Fibroblast of mammary gland (primary cell): ENCODE measurements at places on chromosomes 5 and 9.
A peak's percentile ranks its signal among the peaks of the same experiment; 100 is the strongest.

DNA sequence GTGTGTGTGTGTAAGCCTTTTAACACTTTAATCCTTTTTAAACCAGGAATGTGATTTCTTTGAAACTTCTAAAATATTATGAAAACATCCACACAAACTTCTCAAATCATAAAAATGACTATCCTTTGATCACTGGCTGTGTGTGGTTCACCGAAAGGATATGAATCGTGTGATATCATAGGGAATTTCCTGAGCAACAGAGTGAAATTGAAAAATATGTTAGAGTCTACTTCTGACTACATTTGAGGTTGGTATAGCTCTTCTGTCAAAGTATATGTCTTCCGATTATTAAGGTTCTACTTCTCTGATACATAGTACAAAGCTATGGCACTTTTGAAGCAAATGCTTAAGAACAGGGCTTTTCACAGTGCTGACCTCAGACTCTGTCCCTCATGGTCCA lies 40.3 kb downstream of the RGMB start:
- no peak for DNase-seq

DNA sequence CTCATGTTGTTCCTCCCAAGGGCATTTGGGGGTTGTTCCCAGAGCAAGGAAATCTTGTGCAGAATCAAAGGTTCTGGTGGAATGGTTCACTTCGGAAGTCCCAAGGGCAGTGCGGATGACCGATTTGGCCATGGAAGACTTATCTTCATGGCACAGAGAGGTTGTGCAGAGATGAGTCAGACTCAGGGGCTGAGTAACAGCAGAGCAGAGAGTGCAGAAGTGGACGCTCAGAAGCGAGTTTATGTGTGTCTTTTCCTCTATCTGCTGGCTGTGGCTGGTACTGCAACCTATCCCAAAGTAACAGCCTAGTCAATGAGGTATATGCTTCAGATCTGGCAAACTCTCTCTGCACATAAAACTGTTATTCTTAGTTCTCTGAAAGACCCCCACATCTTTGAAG lies 118.1 kb downstream of the DPYSL3 start:
- peak; percentile 96 for DNase-seq

DNA sequence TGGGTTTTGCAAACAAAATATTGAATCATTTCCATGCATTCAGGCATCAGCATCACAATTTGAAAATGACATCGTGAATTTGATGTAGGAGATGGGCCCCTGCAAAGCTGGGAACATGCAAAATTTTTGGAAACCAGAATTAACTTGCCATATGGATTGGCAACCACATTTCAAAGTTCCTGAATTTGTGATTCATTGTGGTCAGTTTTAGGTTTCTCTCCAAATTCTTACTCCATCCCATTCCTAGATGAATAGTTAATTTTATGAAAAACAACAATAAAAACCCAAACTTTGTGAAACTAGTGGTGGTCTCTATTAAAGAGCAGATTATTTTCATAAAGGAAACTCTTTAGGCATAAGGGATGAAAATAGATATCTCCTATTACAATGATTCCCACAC lies 107.8 kb upstream of the SLIT3 start:
- peak; percentile 69 for DNase-seq

DNA sequence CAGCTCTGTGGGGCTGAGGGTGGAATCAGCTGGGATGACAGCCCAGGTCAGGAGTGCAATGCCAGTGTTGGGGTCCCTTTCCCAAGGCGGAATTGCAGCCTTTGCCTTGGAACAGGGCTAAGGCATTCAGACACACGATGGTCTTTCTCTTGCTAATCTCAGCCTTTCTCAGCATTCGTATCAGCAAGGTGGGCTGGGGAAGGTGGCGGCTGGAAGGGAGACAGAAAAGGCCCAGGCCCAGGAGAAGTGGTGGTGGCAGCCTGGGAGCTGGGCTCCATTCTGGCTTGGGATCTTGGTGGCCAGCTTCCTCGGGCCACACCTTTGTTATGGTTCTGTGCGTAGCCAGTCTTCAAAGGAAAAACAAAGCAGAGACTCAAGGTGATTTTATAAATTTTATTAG lies 1.1 kb upstream of the ARHGEF28 start:
- no peak for DNase-seq

DNA sequence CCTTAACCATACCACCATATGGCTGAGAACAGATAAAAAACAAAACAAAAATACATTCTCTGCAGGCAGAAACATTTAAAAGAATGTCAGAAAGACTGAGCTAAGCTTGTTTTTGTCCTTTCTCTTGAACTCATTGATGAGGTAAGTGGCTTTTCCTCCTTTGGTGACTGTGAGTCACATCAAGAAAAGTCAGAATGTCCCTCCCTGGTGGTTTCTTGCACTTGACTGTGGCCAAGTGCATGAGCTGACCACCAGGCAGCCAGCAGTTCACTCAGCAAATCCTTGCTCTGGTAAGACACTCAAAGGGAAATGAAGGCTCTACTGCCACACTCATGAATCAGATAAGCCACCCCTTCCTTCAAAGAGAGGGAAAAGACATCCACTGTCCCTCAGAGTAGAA lies 970.9 kb downstream of the TAF11L14 start:
- no peak for DNase-seq

DNA sequence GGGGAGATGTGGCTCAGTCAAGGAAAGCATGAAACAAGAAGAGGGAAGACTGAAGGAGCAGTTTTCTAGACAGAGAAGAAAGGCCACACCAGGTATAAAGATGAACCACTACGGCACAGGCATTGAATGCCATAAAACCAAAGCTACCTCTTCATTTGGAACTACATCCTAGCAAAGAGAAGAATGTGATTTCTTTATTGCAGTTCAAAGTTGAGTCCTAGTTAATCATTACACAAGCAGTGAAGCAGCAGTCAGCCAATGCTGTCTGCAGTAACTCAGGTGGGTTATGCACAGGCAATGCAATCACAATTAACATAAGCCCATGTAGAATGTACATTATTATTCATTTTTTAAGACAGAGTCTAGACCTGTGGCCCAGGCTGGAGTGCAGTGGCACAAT lies 21.7 kb upstream of the PCAT7 start:
- DNase-seq, result no peak

GRCh38 chr5:108672639-108673038 lies 75.1 kb upstream of the FER start:
- no peak for DNase-seq

GRCh38 chr9:134299883-134300282 lies 26.4 kb upstream of the RXRA start:
- DNase-seq, result no peak

GRCh38 chr5:152994033-152994680 lies 496.3 kb upstream of the GRIA1 start:
- DNase-seq, result no peak

- no peak for DNase-seq
Measured at GRCh38 chr5:178236679-178237078, 4.1 kb upstream of the PHYKPL start.

- DNase-seq, result peak; percentile 7
Measured at GRCh38 chr5:119527351-119527750, 75.1 kb downstream of the HSD17B4 start.

- no peak for DNase-seq
Measured at GRCh38 chr9:87435189-87435880, 62.3 kb upstream of the DAPK1 start.

DNA sequence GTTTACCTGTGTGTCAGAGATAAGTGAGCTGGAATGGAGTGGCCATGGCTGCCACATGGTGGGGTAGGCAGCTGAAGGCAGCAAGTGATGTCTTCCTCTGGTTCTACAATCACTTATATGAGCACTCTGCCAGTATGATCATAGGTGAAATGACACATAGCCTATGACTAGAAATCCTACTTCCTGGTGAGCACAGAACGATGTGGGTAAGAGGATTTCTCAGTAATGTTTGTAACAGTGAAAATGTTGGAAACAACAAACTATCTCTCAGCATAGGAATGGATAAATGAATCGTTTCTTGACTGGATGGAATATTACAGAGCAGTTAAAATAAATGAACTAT lies 187.0 kb upstream of the S1PR3 start:
- DNase-seq, result peak; percentile 78

DNA sequence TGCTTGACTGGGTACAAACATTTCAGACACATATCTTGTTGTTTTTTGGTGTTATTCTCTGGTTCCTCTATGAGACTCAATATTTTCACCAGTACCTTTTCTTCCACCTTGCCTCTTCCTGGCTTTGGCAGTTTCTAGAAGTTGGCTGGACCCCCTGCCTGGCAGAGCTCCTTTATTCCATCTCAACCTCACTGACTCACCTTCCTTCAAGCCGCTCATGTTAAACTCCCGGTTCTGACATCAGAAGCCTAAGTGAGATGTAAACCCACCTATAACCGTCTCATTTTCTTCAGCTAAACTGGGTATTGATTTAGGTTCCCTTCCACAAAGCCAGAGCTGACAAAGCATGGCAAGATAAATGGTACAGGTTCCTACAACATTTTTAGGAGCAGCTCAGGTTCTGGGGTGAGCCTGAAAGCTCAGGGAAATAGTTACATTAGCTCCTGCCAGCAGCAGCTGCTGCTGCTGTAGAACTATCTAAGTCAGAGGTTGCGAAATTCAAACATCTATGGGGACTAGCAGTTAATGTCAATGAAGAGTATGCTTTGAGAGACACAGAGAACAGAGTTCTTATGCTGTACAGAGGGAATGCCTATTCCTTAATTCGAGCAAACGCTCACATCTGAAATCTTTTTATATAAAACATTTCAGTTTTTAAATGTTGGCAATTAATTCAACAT lies 197.1 kb upstream of the NR3C1 start:
- peak; percentile 64 for DNase-seq

- no peak for DNase-seq
Measured at GRCh38 chr5:122480146-122480545, 168.1 kb downstream of the SNCAIP start.

- DNase-seq, result no peak
Measured at GRCh38 chr5:63128018-63128417, 549.4 kb downstream of the LRRC70 start.

DNA sequence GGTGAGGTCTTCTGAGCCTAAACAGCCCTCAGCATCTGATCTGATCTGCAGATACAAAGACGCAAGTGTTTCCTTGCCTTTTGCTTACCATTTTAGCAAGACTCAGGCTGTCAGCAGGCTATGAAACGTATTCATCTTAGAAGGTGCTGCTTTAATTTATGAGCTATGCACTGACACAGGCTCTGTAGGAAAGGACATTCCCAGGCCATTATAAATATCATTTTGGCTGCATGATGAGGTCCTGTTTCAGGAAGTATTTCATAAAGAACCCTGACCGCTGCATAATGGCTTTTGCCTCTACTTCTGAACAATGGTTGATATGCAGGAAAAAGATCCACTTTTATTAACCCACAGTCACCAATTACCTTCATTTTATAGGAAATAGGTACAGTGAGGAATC lies 98.4 kb upstream of the CAST start:
- DNase-seq, result peak; percentile 15

GRCh38 chr9:113737517-113738271 lies 138.4 kb upstream of the ZNF618 start:
- peak; percentile 67 for DNase-seq

DNA sequence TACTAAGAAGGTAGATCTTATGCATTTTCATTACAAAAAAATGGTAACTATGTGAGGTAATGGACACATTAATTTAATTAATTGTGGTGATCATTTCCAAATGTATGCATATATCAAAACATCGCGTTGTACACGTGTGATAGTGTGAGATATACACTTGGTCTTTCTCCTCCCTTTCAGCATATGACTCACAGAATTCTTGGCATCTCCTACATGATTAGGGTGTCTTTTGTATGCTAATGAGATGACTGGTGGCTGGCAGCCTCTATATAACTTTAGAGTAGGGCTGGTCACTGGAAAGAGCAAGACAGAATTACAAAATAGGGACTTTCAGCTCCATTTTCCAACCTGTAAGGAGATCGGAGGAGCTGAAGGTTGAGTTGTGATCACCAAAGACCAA lies 1167.6 kb downstream of the CDH12 start:
- peak; percentile 65 for DNase-seq

GRCh38 chr5:72093824-72094223 lies 13.5 kb upstream of the MAP1B start:
- no peak for DNase-seq

DNA sequence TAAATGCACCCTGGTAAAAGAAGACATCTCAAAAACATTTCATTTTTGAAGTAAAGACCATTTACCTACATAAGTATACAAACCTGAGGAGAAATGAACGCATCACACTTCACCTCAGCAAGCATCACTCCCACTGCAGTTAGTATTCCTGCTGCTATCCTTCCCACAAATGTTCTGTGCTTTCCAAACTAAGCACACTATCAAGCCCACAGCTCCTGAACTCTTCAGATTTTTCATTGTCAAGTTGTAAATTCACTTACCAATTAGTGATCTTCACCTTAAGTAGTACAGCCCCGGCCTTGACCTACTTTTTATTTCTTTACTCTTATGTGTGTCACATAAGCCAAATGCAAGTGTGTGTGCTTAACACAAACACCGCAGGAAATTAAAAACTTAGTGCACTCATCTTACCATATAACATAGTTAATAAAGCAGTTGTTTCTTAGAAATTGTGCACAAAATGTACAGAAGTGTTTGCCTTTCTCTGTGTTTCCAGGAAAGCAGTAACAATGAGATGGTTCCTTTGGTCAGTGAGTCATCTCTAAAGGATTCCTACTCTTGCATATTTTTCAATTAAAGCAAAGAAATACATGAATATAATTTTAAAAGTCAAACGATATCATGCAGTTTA lies 169.4 kb downstream of the APBA1 start:
- peak; percentile 25 for DNase-seq

- peak; percentile 69 for DNase-seq
Measured at GRCh38 chr5:58462623-58463230, 2.8 kb upstream of the PLK2 start.

DNA sequence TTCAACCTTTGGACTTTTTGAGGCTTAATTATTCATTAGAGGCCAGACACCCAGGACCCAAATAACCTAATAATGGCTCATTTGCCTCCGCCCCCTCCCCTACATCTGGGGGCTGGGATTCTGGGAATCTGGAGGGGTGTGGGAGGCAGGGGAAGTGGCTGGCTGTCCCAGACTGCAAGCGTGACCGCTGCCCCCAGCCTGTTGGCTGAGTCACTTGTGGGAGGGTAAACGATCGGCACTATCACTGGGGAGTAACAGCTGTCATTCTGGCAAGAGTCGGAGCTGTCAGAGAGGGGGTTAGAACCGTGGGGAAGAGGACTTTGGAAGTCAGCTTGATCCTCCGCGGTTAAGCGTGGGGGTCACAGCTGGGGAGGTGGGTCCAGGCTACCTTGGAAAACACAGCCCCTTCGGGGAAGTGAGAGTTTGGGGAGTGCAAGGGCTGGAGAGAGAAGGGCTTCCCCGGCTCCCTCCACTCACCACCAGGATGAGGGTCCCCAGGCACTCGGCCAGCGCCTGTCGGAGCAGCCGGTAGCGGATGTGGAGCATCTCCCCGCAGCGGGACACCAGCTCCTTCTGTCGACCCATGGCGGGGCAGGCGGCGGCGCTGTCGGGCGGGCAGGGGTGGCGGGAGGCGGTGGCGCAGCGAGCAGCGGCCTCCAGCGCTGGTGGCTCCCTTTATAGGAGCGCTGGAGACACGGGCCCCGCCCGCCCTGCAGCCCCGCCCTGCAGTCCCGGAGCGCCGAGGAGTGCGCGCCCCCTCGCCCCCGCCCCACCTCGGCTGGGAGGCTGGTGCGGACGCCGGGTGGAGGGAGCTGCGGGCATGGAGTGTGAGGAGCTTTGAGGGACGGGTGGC lies at the start of gene AQP3:
Gene AQP3, minus strand, starts transcription at position 648 of the 853 bp plus-strand sequence. Its CDS starts 63 bp downstream, at position 585.
- peak; percentile 59 for DNase-seq

GRCh38 chr9:113425072-113425471 lies 14.5 kb downstream of the C9orf43 start:
- no peak for DNase-seq
